GOT3 (cell line): ENCODE measurements at places on chromosomes 4 and X.

- DNase-seq, result no peak
Measured at GRCh38 chrX:39477762-39478120, 620.0 kb downstream of the BCOR start.

- no peak for DNase-seq
Measured at GRCh38 chr4:140046543-140046942, 107.4 kb downstream of the MAML3 start.

DNA sequence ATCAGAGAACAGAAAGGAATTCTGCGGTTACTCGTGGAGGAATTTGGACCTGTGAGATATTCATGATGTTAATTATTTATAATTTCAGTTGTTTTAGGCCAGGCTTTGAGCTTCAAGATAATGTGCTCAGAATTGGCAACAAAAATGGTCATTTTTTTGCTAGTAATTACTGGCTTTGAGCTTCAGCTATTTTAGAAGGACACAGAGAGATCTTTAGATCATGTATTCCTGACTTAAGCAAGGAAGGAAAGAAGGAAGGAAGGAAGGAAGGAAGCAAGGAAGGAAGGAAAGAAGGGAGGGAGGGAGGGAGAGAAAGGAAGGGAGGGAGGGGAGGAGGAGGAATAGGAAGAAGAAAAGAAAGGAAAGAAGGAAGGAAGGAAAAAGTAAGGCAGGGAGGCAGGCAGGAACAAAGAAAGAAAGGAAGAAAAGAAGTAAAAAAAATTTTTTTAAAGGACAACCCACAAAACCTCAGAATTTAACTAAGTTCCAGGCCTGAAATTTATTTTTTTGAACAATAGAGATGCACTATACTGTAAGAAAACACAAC is 277.9 kb upstream of the KLF3 start:
- DNase-seq, result no peak

GRCh38 chr4:107699466-107700206 is 20.4 kb downstream of the PAPSS1 start:
- DNase-seq, result no peak

GRCh38 chrX:25016361-25016671 is 551 bp upstream of the ARX start:
- DNase-seq, result no peak

- no peak for DNase-seq
Measured at GRCh38 chr4:94531991-94532789, 80.4 kb downstream of the PDLIM5 start.

DNA sequence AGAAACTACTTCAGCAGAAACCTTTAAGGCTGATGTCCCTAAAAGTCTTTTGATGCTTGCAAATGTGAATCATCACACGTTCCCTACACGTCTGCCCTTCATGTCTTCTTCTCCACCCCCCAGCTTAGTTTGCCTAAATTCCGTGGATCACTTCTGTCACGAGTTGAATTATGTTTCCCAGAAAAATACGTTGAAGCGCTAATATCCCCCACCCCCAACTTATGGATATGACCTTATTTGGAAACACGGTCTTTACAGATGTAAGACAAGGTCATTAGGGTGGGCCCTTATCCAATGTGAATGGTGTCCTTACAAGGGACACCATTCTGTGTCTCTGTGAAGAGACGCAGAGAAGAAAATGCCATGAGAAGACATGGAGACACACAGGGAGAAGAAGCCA is 2.1 kb upstream of the ZNF518B start:
- no peak for DNase-seq

DNA sequence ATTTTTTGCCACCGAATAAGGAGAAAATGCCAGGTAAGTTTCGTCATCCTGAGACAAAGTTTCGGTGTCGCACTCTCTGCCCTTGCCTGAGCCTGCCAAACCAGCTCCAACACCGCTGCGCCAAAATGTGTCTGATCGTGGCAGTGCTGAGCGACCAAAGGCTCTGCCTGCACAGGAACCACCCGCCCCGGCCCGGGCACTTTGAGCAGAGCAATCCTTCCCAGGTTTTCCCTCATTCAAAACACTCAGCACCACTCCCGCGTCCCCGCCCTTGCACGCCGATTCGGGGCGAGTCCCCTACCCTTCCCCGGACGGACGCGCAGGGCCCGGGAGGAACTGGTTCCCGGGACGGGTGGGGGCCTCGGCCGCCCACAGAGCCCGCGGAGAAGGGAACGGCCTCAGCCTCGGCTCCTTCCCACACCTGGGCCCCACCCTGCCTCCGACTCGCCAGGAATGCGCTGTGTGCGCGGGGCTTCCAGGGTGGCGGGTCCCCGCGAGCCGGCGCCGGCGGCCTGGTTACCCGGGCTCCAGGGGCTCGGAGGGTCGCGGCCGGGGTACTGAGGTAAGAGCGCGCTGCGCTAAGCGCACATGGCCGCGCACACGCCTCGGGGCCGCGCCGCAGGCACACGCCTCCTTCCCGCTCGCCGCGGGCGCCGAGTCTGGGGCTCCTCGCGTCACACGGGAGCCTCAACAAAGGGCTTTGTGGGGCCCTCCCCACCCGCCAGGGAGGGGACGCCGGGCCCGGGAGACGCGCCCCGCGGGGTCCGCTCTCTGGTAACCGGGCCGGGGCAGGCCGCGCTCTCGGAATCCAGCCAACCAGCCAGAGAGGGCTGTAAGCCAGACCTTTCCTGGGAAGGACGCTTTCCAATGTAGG is at the start of gene C4orf36:
TSS of gene C4orf36 (minus strand) at position 661 of the 874 bp plus-strand sequence. CDS start 902 bp downstream, outside the sequence.
- no peak for DNase-seq
